Spinal cord (tissue), 10 donors: ENCODE measurements at places on chromosomes 3 and 15. TPM values are rescaled to one million over a fixed set of nuclear protein-coding genes. Genes with fewer than 3 reads are reported as not detected.

DNA sequence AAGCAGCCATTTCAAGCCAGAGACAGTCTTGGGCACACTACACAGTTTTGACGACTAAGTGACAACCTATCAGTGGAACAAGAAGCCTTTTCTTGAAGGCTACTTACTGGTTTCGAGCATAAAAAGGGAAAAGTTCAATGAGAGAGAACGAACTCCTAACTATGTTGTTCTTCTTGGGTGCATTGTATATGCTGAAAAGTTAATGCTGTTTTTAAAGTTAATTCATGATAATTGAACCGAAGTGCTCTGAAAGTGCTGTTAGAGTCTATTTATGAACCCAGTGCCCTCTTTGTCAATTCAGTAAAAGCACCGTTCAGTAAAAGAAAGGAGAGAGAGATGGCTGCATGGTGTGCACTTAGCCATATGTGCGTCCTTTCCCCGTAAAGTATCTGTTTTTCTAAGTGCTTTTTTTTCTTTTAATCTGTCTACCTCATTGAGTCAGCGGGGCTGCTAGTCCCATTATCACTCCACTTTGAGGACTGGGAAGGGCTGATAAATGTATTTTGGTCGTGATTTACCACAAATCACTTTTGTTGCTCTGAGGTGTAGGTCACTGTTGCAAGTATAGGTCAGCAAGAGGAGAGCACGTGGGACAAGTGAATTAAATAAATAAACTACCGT, 380.7 kb upstream of the GOLIM4 start:
- no peaks in the 10 kb centered on the region for H3K36me3 ChIP-seq
- no peaks in the 10 kb centered on the region for H3K27me3 ChIP-seq
- H3K4me1 ChIP-seq: peaks cover 4% of the 10 kb centered on the region
- DNase-seq: no peak

DNA sequence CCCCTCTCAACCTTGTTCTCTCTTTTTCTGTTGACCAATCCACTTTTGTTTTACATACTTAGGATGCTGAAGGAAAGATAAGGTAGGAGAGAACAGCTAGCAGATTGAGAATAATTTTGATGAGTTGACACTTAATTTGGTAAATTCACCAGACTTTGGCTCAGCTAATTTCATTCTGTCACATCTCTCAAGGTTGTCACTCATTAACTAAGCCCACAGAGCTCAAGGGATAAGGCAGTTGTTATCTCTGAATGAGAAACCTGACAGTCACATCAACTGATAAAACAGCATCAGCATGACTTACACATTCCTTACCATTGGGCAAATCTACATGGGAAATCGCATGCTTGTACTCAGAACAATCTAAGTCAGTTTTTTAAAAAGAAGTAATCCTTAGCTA, 591.4 kb downstream of the NLGN1 start:
- no peak overlapping the region for H3K27ac ChIP-seq
- no peak for DNase-seq
- H3K4me3 ChIP-seq: no peak overlapping the region
- no peaks in the 10 kb centered on the region for H3K27me3 ChIP-seq

- DNase-seq: no peak
- no peaks in the 10 kb centered on the region for H3K36me3 ChIP-seq
- H3K27ac ChIP-seq: no peak overlapping the region
- no peak overlapping the region for H3K4me3 ChIP-seq
- peaks cover 4% of the 10 kb centered on the region for H3K4me1 ChIP-seq
These were observed 151.8 kb downstream of the ITPR1 start for GRCh38 chr3:4644951-4645350.

- no peaks in the 10 kb centered on the region for H3K27me3 ChIP-seq
- peaks cover 6% of the 10 kb centered on the region for H3K4me1 ChIP-seq
- no peak for DNase-seq
- no peaks in the 10 kb centered on the region for H3K36me3 ChIP-seq
These were observed 2.4 kb downstream of the MKRN3 start for GRCh38 chr15:23567921-23568320.

DNA sequence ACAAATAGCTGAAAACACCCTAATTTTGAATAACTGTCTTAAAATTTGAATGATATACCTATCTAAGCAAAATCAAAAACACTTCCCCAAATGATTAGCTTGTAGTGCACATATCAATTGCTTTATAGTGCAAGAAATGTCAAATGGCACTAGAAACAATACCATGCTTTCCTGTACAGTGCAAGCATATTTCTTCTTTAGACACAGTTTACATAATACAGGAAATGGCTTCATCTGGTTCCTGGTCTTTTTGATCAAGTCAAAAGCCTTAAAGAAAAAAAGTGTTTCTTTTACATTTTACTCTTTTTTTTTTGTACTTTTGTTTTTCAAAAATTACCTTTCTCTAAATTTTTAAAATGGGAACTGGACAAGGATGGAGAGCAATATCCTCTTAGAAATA, 352.1 kb downstream of the MECOM start:
- H3K27ac ChIP-seq: no peak overlapping the region
- no peak for DNase-seq
- no peaks in the 10 kb centered on the region for H3K27me3 ChIP-seq
- no peaks in the 10 kb centered on the region for H3K36me3 ChIP-seq

GRCh38 chr3:127784283-127784682, 38.0 kb downstream of the MGLL start:
- peaks cover 7% of the 10 kb centered on the region for H3K36me3 ChIP-seq
- H3K27ac ChIP-seq: no peak overlapping the region
- H3K27me3 ChIP-seq: no peaks in the 10 kb centered on the region
- H3K4me3 ChIP-seq: no peak overlapping the region
- H3K4me1 ChIP-seq: peaks cover 69% of the 10 kb centered on the region
- no peak for DNase-seq

DNA sequence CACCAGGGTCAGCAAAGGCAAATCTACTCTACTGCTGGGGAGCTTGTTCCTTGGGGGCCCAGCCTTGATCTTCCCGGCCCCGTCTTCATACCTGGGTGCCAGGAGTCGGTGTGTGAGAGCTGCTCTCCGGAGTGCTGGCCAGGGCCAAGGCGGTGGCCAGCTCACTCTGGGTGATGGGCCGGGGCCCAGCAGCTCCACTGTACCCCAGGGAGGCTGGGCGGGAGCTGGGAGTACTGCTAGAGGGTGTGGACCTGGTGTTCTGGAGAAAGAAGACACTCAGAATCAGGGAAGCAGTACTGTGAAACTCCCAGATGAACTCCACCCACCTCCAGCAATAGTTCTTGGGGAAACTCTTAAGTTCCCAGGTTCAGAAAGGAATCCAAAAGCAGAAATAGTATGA, 11.9 kb downstream of the UBL7 start:
- H3K27me3 ChIP-seq: no peaks in the 10 kb centered on the region
- DNase-seq: no peak
- H3K27ac ChIP-seq: no peak overlapping the region
- peaks cover 7% of the 10 kb centered on the region for H3K4me1 ChIP-seq
- H3K4me3 ChIP-seq: no peak overlapping the region
- H3K36me3 ChIP-seq: peaks cover 59% of the 10 kb centered on the region

- H3K36me3 ChIP-seq: no peaks in the 10 kb centered on the region
- no peak for DNase-seq
- H3K4me3 ChIP-seq: no peak overlapping the region
- H3K27me3 ChIP-seq: no peaks in the 10 kb centered on the region
These were observed 12.1 kb upstream of the DCLK3 start for GRCh38 chr3:36776436-36776835.

DNA sequence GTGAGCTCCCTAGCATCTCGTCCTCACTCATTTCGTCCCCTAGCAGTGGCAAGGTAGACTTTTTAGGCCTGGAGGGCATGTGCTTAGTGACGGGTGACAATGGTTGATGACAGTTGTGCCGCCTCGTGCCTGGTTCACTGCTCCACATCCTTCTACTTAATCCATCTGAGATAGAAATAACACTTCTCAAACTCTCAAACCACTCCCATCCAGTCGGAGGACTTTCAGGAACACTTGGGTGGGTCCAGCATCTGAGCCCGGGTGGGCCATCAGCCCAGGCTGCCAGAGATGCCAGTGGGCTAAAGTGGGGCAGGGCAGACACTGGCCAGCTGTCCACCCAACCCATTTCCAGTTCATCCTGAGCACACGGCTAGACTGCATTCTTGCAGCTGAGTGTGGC, 79.7 kb upstream of the SMAD3 start:
- H3K27me3 ChIP-seq: no peaks in the 10 kb centered on the region
- peaks cover 8% of the 10 kb centered on the region for H3K4me1 ChIP-seq
- no peak overlapping the region for H3K4me3 ChIP-seq
- DNase-seq: no peak

DNA sequence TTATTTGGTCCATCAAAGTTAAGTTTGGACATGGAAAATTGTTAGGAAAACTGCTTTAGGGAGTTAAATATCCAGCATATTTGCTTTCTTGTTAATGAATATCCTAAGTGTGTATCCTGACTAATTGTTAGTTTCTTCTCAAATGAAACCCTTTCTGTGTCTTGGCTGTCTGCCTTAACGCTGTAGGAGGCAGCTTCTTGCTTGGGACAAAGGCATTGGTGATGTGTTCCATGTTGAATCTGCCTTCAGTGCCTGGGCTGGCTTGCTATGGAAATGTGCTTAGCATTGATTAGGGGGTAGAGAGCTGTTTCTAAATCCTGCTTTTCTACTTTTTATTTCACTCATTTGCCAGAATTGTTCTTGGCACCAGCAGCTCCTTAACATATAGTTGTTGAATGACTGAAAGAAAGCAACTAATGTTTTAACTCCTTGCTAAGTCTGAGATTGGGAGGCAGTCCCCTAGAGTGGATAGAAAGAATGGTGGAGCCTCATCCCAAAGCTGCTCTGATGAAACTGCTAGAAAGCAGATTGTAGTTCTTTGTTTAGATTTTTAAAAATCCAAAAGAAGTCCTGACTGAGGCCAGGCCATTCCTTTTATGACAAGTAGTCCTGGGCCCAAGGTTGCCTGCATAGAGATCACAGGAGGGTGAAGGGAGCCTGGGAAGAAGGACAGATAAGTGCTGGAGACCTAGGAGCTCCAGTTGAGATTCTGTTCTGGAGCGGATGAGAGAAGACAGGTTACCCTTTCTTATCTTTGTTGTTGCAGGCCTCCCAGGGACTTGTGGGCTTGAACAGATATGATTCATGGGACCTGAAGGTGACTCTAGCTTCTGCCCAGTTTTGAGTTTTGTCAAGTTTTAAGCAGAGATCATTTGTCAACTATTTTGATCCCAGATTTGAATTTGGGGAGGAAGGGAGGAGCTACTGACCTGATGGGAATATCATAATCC, 39.3 kb downstream of the OXNAD1 start:
- no peaks in the 10 kb centered on the region for H3K27me3 ChIP-seq
- no peak overlapping the region for H3K4me3 ChIP-seq
- no peak overlapping the region for H3K27ac ChIP-seq
- H3K36me3 ChIP-seq: peaks cover 4% of the 10 kb centered on the region
- DNase-seq: no peak

- H3K4me3 ChIP-seq: no peak overlapping the region
- DNase-seq: no peak
- H3K27me3 ChIP-seq: no peaks in the 10 kb centered on the region
- H3K4me1 ChIP-seq: no peaks in the 10 kb centered on the region
These were observed 67.3 kb upstream of the TRIM42 start for GRCh38 chr3:140610544-140610943.

DNA sequence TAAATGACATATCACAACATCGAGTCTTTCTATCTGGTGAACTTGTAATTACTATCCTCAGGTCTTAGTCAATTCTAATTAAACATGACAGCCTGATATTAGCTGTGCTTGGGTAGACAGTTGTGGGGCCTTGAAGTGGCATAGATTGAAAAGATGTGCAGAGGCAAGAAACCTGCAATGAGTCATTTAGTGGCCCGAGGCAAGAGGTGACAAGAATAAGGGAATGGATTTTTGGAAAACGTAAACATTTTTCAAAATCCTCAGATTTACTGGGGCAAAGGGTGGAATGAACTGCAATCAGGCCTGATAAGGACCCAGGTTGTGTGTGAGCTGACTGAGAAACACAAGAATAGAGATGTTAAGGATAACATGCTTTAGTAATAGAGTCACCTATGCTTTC, 29.5 kb upstream of the ULK4 start:
- H3K4me3 ChIP-seq: no peak overlapping the region
- H3K27me3 ChIP-seq: no peaks in the 10 kb centered on the region
- no peak for DNase-seq
- H3K4me1 ChIP-seq: no peaks in the 10 kb centered on the region
- no peak overlapping the region for H3K27ac ChIP-seq

GRCh38 chr3:122475316-122475715, 39.4 kb downstream of the KPNA1 start:
- no peaks in the 10 kb centered on the region for H3K36me3 ChIP-seq
- H3K4me1 ChIP-seq: no peaks in the 10 kb centered on the region
- DNase-seq: no peak
- H3K4me3 ChIP-seq: no peak overlapping the region

The ACTRT3 gene
- total RNA-seq: 6.0 TPM

The BMF gene
- total RNA-seq: 7.8 TPM

The SLC28A1 gene
- 0.22 TPM for total RNA-seq

The SCN5A gene
- total RNA-seq: 1.8 TPM
